ENCODE measurements at places on chromosomes 7 and 10.

GRCh38 chr10:27637601-27638000, 108.0 kb downstream of the MKX start:
- DNase-seq: no peak

- no peak for DNase-seq
Measured at GRCh38 chr7:129617652-129618051, 6.1 kb downstream of the NRF1 start.

- DNase-seq: no peak
Measured at GRCh38 chr10:101940916-101941315, 97.3 kb upstream of the KCNIP2 start.

DNA sequence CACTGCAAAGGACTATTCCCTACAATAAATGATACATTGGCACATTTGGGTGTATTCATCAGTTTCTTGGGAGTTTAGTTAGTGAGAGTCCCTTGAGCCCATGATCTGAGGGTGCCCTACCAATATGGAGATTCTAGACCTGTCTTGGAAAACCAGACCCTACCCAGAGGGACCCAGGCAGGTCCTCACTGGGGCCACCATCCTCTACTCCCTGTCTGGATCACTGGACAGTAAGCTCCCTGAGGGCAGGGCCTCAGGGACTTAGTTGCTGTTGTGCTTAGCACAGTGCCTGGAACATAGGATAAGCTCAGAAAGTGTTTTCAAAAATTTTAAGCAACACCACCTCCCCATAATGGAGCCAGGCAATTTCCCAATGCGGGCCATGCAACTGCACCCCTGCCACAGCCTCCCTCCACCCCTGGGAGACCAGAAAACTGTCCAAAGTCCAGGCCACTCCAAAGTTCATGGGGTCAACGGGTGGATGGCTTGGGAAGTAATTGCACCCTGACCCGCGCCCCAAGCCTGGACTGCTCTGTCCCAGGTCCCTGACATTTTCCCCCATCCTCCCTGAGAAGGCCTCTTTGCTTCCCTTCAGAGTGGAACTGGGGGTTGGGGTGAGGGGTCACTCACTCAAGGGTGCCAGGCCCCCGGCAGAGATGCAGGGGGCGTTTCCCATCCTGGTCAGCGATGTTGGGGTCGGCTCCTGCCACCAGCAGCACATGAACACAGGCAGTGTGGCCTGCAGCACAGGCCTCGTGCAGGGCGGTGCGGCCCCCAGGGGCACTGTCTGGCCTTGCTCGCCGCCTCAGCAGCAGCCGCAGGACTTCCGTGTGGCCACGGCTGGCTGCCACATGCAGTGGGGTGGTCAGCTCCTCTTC, 1.0 kb downstream of the ASB10 start:
- no peak for DNase-seq

DNA sequence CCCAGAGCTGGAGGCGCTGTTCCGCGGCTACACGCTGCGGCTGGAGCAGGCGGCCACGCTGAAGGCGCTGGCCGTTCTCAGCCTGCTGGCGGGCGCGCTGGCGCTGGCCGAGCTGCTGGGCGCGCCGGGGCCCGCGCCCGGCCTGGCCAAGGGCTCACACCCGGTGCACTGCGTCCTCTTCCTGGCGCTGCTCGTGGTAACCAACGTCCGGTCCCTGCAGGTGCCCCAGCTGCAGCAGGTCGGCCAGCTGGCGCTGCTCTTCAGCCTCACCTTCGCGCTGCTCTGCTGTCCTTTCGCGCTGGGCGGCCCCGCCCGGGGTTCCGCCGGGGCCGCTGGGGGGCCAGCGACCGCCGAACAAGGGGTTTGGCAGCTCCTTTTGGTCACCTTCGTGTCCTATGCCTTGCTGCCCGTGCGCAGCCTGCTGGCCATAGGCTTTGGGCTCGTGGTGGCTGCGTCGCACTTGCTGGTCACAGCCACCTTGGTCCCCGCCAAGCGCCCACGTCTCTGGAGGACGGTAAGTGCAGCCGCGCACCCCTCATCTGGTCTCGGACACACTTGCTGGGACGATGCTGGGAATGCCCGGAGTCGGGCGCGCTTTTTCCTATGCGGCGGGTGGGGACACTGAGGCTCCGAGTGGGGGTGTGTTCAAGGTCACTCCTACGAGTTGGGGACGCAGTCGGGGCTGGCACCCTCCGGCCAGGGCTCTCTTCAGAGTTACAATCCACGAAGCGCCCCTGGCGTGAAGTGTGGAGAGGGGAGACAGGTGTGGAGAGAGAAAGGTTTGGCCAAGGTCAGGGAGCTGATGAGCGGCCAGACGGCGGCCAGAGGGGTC, 717 bp downstream of the ADCY1 start:
- DNase-seq: no peak

DNA sequence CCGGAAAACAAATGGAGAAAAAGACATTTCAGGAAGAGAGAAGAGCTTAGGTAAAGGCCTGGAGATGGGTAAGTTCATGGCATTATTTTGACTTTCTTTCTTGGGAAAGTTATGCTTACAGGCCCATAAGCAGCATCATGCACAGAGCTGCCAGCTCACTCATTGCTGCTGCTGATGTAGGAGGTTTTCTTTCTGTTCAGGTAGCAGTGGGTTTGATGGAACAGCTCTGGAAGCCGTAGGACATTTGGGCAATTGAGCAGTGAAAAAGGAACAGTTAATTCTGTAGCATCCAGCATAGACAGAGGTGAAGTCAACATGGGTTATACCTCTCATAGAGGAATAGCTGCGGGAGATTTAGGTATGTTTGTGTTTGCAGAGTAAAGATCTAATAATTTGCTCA, 3.3 kb downstream of the CHN2 start:
- DNase-seq: no peak

DNA sequence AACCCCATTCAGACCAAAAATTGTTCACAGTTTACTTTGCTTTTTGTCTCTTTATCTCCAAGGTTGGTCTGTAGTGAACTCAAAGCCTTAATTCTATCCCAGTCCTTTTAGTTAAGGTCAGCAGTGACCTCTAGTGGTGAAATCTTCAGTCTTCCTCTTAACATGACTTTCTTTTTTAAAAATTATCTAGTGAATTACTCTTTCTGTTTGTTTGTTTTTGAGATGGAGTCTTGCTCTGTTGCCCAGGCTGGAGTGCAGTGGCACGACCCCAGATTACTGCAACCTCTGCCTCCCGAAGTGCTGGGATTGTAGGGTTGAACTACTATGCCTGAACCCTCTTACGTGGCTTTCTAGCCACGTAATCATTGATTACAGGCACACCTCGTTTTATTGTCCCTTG, 25.0 kb downstream of the ZNF487 start:
- DNase-seq: no peak

- DNase-seq: no peak
Measured at GRCh38 chr10:75982611-75983369, 551.4 kb downstream of the LRMDA start.

DNA sequence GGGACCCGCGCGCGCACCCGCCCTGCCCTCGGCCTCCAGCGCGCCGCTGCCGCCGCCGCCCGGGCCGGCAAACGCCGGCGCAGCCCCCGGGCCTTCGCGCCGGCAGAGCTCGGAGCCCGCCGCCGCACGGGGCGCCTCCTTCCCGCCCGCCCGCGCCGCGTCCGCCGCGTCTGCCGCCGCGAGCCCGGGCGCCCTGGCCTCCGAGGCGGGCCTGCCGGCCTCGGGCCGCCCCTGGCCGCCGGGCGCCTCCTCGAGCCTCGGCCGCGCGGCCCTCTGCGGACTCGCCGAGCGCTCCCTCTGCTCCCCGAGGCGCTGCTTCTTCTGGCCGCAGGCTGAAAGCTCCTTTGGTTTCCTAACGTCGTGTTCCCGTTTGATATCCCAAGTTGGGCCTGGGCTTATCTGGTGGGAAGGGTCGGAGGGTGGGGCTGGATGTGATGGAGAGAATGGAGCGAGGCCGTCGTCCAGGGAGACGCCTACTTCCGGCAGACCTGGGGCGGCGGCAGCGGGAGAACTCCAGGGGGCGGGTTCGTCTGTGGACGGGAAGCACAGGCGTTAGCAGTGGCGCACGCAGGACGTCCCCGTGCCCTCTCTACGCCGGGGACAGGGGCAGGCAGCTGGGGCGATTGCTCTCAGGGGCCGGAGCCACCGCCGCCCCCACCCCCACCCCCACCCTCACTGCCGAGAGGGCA, 221.0 kb downstream of the PHTF2 start:
- peak; percentile 65 for DNase-seq

GRCh38 chr7:65798111-65799075, 74.5 kb upstream of the VKORC1L1 start:
- DNase-seq: no peak

DNA sequence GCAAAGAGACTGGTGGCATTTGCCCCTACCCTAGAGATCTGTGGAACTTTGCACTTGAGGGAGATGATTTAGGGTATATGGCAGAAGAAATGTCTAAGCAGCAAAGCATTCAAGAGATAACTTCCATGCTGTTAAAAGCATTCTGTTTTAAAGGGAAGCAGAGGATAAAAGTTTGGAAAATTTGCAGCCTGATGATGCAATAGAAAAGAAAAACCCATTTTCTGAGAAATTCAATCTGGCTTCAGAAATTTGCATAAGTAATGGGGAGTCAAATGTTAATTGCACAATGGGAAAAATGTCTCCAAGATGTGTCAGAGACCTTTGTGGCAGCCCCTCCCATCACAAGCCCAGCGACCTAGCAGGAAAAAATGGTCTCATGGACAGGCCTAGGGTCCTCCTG, 361.7 kb downstream of the ANKRD7 start:
- DNase-seq: no peak

DNA sequence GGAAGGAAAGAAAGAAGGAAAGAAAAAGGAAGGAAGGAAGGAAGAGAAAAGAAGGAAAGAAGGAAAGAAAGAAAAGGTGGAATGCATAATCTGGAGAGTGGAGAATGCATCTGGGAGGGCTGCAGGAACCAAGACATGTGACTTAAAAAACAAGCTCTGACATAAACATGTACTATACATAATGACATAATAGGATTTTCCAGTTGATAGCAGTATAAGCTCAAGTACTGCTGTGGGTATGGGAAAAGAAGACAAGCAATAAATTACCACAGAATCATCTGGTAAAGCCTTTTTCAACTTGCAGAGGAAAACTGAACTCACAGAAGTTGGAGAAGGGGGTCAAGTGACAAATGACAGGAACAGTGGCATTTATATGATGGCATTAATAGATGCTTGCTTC, 345.9 kb downstream of the PLXDC2 start:
- no peak for DNase-seq

GRCh38 chr10:107616031-107616430, 451.5 kb upstream of the SORCS1 start:
- no peak for DNase-seq

DNA sequence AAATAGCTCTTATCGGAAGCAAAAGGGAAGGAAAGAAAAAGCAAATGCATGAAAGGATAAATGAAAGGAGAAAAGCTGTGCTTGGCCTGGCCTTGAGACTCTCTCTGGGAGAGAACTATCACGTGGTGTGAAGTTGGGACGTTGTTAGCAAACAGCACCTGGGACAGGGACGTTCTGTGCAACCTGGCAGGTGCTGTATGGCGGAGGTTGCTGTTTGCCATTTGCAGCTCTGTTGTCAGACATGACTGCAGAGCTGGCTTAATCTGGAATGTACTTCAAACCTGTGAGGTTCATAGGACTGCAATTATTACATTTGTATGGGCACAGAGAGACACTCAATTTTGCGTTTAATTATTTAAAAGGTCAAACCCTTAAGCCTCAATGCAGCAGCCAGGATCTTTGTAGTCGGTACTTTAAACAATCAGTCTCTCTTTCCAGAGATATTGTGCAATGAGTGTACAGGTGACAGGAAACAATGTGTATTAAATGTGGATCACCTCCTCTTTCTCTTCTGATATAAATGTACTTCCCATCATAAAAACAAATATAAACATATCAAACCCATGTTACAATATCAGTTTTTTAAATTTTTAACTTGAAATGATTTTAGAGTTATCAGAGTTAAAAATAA, 800.5 kb upstream of the KCND2 start:
- no peak for DNase-seq

DNA sequence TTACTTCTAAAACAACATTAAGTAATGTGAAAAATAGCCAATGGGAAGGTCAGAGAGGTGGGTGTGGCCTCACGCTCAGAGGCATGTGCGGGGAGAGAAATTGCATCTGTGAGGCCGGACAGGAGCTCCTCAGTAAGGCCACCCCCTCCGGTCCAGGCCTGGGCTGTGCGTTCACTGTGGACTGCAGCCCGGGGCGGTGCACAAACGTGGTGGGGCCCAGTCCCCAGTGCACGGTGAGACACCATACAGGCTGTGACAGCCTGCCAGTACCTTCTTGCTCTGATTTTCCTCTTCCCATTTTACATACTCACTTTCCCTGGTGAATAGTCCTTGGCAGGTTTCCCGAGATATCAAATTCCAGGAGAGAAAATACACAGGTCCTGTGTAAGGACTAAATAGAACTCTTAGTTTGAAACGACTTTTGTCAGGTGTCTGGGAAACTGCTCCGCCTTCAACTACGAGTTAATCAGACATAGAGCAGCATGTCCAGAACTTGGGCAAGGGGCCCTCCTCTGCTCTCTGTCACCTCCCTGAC, 174.1 kb upstream of the MKI67 start:
- no peak for DNase-seq

DNA sequence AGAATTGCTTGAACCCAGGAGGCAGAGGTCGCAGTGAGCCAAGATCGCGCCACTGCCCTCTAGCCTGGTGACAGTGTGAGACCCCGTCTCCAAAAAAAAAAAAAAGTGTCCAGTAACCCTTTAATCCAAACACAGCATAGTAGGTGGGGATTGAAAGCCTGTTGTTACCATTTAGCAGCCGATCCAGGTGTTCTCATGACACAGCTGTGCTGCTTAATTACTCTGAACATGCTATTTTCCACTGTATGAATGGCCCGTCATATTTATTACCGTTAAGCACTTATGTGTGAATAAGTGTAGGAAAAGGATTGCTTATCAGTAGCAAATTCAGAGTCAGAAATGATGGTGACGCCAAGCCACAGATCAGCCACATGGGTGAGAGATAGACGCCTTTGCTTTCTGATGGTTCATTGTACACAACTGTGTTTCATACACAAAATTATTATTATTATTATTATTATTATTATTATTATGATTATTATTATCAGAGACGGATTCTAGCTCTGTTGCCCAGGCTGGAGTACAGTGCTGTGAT, 11.6 kb upstream of the ORAI2 start:
- no peak for DNase-seq

GRCh38 chr10:73093922-73094850, 2.5 kb downstream of the P4HA1 start:
- no peak for DNase-seq

DNA sequence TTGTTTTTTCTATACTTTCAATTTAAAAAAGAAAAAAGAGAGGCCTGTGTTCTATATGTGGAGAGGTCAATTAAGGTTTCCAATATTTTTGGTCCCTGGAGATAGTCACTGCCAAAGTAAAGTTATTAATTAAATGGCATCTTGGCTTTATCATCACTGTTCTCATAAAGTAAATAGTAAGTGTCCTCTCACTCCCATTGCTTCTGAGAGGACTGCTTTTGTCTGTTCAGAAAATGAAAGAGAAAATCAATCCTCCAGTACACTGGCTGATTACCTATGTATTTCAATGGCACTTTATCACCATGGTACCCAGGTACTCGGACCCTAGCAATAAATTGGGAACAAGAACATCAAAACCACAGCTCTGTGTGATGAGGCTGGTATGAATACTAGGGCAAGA, 94.0 kb downstream of the RNLS start:
- DNase-seq: no peak

GRCh38 chr10:112552593-112553110, 105.6 kb downstream of the VTI1A start:
- no peak for DNase-seq

GRCh38 chr7:101684983-101685330, 55.9 kb upstream of the MYL10 start:
- no peak for DNase-seq

GRCh38 chr7:867001-867405, 9.4 kb upstream of the GET4 start:
- no peak for DNase-seq
